PC-3 (cell line): ENCODE measurements at places on chromosomes 3 and 15. TPM values are rescaled to one million over a fixed set of nuclear protein-coding genes. Genes with fewer than 3 reads are reported as not detected.

GRCh38 chr15:98123834-98124233 is 163.3 kb downstream of the ARRDC4 start:
- no peak for DNase-seq

The ATP13A5 gene
- not detected in 2 replicates for total RNA-seq

The GAP43 gene
- not detected in 2 replicates for total RNA-seq

GRCh38 chr3:143755978-143756377 is 92.3 kb downstream of the SLC9A9 start:
- DNase-seq: no peak

DNA sequence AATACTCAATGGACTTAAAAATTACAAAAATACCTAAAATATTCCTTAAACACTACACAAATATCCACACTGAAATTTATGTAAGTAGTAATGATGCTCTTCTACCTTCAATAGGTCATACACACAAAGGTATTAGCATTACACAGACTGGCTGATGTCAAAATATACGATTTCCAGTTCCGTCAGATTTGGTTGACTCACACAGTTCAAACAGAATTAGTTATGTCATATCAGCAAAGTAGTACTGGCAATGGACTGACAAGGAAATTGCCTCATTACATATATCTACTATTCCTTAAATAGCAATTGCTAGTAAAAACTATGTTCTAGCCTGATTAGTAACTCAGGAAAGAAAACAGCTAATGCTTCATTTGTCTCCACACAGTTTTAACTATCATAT is 70.8 kb downstream of the ADAM10 start:
- DNase-seq: no peak

The POPDC2 gene
- 0.62 and 0.98 TPM in 2 replicates for total RNA-seq

GRCh38 chr3:56796202-56796601 is 5.5 kb downstream of the ARHGEF3 start:
- peak; percentile 63 for DNase-seq

- DNase-seq: no peak
Observed at GRCh38 chr3:123694366-123695087, 109.7 kb upstream of the HACD2 start.

DNA sequence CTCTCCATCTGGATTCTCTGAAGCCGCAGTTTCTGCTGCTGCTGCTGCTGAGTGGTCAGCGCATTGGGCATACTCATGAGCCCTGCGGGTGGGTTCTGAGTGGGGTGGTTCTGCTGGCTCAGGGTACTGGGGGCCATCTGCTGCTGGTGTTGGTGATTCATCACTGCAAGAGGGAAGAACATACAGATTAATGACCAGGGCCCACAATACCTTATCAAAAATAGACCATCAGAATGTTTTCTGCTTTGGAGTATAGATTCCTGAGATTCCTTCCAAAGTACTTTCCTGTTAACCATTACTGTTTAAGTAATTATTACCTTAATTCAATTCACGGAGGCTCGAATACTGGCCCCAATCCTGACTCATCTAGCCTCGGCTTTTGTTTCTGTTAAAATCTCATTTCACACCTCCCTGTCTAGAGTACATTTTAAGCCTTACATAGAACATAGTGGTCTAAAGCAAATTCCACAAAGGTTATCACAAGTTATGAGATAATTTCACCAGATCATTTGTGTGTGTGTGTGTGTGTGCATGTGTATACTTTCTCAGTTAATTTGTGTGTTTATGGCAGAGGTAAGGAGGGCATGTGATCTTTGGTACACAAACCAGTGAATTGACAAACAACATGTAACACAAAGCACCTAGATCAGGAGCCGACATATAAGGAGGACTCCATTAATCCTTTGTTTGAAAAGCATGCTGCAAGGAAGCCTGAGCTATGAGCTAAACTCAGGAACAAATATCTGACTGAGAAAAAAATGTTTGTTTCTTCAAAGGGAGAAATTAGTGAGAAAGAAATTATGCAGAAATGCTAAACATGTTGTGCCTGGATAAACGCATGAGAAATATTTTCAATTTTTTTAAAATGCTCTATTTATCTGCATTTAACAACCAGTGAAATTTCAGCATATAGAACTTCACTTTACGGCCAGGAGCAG is 68.1 kb downstream of the TM4SF4 start:
- DNase-seq: no peak

GRCh38 chr15:90716317-90716975 is 700 bp upstream of the BLM start:
- no peak for DNase-seq

The TMIE gene
- 0.52 and 0.66 TPM in 2 replicates for total RNA-seq

GRCh38 chr15:59347915-59348314 is 24.8 kb downstream of the MYO1E start:
- DNase-seq: no peak

DNA sequence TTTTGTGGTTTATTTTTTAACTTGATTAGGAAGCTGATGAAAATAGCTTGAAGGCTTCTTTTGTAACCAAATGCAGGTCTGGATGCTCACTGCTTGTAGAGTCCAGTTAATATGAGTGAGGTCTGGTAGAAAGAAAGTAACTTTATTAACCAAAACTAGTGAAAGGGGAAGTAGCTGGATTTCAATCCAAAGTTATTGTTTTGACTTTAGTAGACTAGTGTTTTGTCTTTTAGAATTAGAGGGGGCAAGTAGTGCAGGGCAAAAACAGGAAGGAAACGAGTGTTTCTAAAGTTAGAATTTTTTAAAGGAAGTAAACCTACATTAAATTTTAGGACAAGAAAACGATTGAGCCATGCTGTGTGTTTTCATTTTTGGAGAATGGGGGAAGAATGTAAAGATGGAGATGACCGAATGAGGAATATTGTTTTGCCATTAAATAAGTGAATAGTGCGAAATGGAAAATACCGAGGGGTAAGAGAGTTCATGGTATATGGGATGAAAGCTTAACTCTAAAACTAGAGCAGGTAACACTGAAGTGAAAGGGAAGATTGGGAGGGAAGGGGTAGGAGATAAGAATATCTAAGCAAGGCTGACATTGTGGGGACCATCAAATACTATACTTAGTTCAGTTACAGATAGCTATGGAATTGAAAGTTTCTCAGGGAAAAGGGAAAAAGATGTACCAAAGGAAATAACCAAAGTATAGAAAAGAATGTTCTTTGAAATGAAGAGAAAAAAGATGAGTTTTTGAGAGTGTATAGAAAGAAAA is 40.0 kb downstream of the USP3 start:
- DNase-seq: no peak

The TEX55 gene
- 0.33 TPM in 1 of 2 replicates, not detected in the other for total RNA-seq
